ENCODE measurements at places on chromosomes 11 and 22.
A peak's percentile ranks its signal among the peaks of the same experiment; 100 is the strongest.

DNA sequence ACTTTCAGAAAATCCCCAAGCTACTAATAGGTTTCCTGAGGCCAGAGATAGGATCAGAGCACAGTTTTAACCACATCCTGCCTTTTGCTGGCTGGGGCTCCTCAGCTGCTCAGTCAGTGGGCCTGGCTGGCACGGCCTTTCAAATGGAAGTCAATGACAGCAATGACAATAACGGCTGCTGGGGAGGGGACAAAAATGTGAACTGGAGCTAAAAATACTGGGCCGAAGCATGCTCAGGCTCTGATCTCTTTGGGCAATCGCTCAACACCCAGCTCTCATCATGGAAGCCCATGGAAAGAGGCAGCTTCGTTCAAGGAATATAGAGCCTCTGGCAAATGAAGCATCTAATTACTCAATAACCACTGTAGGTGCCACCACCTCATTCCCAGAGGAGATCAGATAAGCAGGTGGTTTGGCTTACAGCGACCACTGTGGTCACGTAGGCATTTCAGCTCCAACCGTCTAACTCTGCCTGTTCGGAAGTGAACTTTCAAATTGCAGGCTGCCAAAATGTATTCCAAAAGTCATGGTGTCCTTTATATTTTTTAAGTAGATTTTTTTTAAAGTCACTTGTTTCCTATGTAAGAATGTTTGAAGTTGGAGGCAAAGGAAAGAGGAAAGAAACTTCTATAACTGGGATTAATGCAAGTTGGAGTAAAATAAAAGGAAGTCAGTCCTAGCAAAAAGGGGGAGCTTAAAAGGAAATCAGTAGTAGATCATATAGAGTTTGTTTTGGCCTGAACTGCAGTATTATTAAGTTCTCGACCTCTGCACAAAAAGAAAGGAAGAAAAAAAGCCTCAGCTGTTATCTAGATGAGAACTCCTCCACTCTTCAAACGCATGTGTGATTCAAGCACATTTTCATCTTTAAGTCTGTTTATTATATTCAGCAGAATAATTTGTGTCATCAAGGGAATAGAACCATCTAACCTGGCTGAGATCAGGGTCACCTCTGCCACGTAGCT is 14.1 kb downstream of the WT1 start:
- peak; percentile 63 for DNase-seq

DNA sequence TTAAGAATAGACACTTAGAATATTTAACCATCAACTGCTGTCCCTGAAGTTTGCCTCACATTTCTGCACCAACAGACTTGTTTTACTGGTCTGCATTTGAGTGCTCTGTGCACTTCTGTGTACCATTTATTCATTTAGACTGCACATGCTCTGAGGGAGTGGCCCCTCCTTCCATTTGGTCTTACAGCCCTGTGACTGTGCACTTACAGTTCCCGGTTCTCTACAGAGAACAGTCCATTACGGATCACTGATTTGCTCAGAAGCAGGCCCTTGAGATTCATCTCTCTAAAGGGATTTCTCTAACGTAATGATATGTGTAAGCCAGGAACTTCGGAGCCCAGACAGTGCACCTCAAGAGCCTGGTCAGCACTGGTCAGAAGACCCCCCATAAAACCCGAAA is 247.3 kb upstream of the BLID start:
- no peak for DNase-seq

DNA sequence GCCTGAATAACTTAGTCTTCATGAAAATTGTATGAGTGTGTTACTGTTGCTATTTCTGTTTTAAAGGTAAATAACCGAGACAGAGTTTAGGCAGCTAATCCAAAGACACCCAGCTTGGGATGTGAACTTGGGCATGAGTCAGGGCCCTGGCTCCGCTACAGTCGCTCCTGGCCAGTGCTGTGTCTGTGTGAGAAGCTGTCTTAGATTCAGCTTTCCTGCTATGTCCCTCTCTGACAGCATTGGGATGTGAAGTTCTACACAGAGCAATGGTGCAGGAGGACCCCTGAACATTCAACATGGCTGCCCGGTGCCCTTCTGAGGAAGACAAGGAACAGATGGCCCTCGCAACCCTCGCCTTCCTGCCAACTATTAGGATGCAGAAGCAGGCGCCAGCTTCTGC is 49.4 kb downstream of the GALNT18 start:
- no peak for DNase-seq

- no peak for DNase-seq
Observed at GRCh38 chr11:57473285-57473841, 13.0 kb downstream of the RTN4RL2 start.

DNA sequence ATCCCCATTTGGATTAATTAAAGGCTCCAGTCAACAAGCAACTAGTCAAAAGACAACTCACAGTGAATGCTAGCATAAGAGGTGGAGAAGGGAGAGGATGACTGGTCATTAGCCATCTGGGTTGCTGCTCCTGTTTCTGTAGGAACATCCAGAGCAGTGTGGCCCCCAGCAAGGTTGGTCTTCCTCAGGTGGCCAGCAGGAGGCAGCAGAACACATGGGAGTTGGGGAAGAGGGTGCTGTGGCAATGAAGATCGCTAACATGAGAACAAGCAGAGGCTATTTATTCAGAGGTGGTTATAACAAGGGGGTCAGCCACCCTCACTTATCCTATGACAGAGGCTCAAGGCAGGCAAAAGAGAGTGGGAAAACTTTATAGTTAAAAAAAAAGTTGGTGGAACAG is 21.3 kb downstream of the IZUMO1R start:
- DNase-seq = peak; percentile 68

GRCh38 chr11:2717561-2718325 is 17.9 kb upstream of the KCNQ1OT1 start:
- no peak for DNase-seq

DNA sequence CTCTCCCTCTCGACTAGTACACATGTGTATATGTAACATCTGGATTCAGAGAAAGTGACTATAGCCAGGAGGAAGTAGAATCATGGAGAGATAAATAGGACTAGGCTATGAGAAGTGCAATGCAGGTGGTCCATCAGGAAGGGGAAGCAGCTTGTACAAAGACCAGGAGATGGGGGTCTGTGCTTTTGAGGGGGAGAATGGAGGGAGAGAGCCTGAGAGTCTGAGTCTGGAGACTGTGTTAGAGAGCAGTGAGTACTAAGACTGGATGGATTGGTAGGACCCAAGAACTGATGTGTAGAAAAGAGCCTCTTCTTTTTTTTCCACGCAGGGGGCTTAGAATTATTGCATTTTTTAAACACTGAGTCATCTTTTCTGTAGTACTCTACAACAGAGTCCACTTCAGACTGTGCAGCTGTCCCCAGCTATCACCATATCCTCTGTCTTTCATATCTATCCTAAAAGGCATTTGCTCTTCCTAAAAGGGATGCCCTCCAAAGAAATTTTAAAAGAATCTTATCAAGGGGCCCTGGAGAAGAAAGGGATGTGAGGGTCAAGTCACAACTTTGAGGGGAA is 80.4 kb downstream of the BDNF start:
- no peak for DNase-seq

DNA sequence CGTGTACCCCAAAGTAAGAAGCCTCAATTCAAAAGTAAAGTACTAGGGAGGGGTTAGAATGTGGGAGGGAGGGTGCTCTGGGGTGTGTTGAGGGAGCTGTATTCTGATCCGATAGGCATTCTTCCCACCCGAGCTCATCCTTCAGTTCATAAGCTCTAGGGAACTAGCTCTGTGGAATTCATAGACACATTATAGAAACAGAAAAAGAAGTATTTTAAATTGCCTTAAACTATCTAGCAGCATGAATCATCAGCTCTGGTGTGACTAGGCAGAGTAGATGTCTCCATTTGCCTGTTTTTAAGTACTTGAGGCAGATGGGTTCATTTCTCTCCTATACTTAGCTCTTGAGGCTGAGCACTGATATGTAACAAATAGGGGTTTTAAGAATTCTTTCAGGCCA is 7.3 kb upstream of the SGSM3 start:
- no peak for DNase-seq

- peak; percentile 35 for DNase-seq
Observed at GRCh38 chr11:45665206-45665932, at the start of gene CHST1. CHST1 (minus strand) TSS chr11:45665622; CDS start chr11:45650923, 14,699 bp downstream.

Data from activated CD8-positive, alpha-beta T cell treated with anti-CD3 and anti-CD28 coated beads, Interleukin-2, amount 10 ng/mL, durations not matched to agents 7 days and 5 days (primary cell).